ENCODE measurements at places on chromosomes 3 and 15.

- no peak for DNase-seq
These were observed 23.9 kb downstream of the GOLGA6L2 start for GRCh38 chr15:23422946-23423708.

- no peak for DNase-seq
These were observed 486.3 kb downstream of the MAGI1 start for GRCh38 chr3:65552434-65552833.

DNA sequence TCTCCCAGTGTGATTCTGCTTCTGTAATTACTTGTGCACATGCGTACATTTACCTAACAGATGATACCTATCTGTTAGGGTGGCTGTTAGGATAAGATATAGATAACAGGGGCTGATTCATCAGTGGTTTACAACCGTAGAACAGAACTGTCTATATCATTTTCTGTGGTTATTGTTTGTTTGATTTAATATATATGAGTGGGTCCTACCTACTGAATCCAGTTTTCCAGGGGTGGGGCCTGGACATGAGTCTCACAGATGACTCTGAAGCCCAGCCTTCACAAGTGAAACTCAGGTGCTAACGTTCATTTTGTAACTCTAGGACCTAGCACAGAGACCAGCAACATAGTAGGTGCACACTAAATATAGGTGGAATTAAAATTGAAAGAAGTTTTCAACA lies 10.4 kb upstream of the ACAP2 start:
- no peak for DNase-seq

DNA sequence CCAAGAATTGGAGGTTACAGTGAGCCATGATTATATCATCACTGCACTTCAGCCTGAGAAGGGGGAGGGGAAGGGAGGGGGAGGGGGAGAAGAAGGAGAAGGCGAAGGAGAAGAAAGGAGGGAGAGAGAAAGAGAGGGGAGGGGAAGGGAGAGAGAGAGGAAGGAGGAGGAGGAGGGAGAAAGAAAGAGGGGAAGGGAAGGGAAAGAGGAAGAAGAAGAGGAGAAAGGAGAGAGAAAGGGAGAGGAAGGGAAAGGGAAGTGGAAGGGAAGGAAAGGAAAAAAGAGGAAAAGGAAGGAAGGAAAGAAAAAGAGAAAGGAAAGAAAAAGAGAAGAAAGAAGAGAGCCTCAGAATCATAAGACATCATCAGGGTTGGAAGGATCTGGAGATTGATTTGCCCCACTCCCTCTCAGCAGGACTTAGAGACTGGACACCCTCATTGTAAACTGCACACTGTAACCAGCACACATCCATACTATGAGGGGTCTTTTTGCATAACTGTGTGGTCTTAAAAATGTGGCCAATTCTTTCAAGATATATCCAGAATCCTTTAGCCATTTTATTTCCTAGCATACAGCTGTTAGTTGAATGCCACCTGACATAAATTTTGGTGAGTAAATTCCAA lies 130.9 kb downstream of the CMSS1 start:
- no peak for DNase-seq

GRCh38 chr3:143604402-143605185 lies 243.7 kb downstream of the SLC9A9 start:
- peak; percentile 50 for DNase-seq

Measured in GM12865 (cell line).